Activated gamma-delta T cell treated with Interleukin-2 at 50 U/mL for 16 hours (primary cell): ENCODE measurements at places on chromosomes 2 and 18.

DNA sequence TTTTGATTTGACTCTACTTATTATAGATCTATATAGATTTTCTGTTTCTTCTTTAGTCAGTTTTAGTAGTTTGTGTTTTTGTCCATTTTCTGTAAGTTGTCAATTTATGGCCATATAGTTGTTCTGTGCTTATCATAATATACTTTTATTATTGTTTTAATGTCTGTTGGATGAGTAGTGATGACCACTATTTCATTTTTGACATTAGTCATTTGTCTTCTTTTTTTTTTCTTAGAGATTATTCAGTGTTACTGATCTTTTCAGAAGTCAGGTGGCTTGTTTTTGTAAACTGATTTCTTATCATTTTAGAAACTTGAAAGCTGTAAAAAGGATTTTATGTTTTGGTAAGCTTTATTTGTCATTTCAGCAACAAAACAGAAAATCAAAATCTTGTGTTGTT is 57.3 kb downstream of the EPC2 start:
- no peak for DNase-seq

DNA sequence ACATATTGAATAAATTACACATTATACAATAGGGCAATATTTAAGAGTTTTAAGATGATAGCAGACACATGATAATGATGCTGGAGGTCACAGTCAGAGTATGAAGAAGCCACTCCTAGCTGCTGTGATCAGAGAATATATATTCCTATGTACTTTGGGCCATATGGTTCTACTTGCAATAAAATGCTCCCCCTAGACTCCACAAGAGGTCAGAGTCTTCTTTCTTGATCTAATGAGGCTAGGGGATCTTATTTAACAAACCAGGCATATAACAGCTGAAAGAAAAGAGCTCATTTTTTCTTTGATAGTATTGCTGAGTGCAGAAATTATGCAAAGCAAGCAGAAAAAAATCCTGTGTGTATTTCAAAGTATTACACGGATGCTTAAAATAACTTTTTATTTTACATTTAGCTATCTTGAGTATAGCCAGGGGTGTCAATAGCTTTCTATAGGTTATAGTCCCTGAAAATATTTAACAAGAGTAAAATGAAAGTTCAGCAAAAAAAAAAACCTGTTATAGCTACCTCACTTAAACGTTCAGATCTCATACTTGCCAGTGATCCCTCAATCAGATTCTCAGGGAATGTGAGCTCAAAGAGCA is 748.7 kb upstream of the CHAC2 start:
- DNase-seq = no peak

DNA sequence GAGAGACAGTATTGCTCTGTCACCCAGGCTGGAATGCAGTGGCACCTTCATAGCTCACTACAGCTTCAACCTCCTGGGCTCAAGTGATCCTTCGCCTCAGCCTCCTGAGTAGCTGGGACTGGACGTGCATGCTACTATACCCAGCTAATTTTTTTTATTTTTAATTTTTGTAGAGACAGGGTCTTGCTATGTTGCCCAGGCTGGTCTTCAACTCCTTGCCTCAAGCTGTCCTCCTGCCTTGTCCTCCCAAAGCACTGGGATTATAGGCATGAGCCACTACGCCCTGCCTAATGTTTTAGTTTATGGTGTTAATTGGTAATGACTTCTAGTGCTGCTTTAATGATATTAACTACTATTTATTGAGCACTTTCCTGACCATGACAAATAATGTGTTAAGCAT is 18.3 kb downstream of the RNF138 start:
- no peak for DNase-seq

DNA sequence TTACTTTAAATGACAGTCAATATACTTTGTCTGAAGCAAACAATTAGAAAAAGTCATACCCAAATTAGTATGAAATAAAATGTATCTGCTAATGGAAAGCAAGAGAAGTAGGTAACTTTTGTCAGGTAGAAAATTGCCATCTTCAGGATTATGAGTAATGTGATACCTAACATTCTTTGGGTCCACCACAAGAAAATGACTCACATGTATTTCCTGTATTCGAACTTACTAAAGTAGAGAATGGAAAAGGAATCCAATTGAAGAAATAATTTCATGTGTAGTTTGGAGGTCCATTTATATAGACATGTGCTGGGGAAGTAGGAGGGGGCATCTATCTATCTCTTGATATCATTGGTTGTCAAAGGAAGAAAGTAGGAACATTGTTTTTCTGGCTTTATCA is 636.2 kb upstream of the CHAC2 start:
- no peak for DNase-seq

- no peak for DNase-seq
Measured at GRCh38 chr2:173401716-173402326, 47.1 kb downstream of the CDCA7 start.

DNA sequence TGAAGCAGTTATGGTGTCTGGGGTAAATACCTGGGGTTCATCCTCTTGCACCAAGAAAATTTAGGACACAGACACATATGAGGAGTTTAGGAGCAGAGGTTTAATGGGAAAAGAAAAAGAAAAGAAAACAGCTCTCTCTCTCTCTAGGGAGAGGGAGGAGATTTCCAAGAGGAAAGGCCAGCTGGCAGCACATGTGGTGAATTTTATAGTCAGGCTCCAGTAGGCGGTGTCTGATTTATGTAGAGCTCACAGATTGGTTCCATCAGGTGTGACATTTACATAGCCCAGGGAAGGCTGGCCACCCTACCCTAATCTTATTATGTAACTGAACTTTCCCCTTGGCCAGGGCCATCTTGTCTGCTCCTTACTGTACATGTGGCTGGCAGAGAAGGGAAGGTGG is 297.5 kb upstream of the RGPD4 start:
- no peak for DNase-seq

DNA sequence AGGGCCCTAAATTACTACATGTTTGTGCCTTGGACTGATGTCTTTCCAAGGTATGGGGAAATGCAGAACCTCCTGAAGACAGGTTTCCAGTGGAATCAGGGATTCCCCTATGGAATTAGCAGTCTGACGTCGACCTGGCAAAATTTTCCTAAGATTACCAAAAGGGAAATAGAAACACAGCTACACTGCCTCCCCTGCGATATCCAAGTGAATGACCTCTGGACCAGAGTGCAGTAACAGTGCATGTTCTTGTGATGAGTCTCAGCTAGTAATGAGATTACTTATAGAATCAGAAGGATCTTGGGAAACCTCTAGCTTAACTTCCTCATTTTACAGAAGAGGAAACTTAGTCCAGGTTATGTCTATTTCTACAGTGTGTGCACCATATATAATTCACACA is 21.3 kb upstream of the CHST9 start:
- no peak for DNase-seq

- no peak for DNase-seq
Measured at GRCh38 chr2:180644709-180645108, 335.7 kb upstream of the UBE2E3 start.

- no peak for DNase-seq
Measured at GRCh38 chr2:207534417-207534816, 4.7 kb downstream of the CREB1 start.

DNA sequence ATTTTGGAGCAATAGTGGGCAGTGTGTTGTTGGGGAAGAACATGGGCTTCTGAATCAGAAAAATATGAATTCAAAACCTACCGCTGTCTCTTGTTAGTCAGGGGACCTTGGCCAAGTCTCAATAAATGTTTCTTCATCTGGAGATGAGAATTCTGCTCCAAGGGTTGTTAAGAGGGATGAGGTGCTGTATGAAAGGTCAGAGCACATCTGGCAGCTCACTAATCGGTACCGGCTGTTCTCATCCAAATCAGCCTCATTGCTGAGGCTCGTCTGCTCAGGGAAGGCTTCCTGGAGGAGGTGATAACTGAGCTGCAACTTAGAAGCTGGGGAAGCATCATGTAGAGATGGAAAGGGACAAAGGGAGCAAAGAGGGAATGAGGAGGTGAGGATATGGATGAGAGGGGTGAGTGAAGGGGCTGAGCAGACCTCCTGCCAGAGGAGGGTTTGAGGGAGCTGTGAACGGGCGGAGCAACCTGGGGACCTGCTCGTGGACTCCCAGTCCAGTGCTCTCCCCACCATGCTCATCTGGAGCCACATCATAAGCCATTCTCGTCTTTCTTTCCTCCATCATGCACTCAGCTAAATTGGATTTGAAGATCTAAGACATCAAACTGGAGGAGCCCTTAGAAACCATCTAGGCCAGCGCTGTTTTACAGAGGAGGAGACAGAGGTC is 47.4 kb downstream of the GREB1 start:
- no peak for DNase-seq

- no peak for DNase-seq
Measured at GRCh38 chr2:106026271-106027190, 167.6 kb downstream of the UXS1 start.

DNA sequence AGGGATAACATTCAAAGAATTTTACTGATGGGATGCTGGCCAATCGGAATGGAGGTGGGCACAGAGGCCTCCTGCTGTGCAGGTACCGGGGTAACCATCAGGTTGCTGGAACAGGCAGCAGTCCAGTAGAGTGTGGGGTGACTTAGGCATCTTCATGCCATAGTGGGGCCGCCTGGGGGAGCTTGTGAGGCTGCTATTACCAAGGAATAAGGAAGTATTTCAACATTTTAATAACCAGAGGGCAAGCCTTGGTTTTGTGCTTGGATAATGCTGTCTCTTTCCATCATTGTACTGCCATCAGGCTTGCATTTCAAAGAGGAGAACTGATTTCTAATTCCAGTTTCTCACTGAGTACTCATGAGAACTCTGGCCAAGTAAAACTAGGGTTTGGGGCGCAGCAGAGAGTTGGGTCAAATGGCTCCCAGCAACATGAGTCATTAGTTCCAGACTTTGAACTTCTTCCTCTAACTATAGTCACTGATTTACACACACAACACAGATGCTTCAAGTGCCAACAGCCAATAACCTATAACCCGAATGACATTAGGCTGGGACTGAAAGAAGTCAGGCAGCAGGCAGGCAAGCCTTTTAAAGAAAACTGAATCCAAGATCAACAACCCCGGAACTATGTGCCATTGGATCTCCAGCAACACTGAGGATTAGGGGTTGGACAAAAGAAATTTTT is 56.1 kb upstream of the FHL2 start:
- no peak for DNase-seq

DNA sequence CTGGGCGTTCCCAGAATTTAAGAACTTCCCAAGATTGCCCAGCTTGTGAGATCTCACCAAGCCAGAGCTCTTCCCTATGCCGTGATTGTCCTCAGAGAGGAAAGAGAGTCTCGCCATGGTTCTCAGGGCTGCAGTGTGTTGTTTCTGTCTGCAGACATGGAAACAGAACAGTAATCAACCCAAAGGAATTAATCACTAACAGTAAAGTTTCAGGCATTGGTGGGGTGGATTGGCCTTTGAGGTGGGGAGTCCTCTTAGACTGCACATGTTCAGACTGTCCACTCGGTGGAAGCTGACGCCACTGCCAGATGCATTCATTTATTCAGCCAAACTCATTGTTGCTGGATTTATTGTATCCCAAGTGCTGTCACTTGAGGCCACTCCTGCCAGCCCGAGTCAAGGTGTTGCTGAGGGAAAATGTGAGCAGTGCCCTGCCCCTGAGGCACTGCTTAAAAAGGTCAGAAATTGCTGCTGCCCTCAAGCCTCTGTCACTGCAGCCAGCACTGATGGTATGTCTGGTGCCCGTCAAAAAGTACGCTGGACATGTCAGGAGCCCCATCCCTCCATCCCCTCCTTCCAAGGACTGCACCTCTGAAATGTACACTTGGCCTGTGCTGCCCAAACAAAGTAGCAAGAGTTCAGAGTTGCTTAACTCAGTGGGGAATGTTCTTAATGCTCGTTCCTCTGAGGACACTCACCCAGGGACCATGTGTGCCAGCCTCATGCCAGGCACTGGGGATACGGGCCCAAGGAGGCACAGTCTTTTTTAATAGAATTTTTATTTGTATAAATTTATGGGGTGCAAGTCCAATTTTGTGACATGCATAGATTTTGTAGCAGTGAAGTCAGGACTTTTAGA is 201.0 kb downstream of the GLI2 start:
- DNase-seq = no peak

- no peak for DNase-seq
Measured at GRCh38 chr18:2848247-2849246, 1.7 kb downstream of the EMILIN2 start.

GRCh38 chr2:201790291-201790690 is 9.6 kb upstream of the ALS2 start:
- DNase-seq = no peak

DNA sequence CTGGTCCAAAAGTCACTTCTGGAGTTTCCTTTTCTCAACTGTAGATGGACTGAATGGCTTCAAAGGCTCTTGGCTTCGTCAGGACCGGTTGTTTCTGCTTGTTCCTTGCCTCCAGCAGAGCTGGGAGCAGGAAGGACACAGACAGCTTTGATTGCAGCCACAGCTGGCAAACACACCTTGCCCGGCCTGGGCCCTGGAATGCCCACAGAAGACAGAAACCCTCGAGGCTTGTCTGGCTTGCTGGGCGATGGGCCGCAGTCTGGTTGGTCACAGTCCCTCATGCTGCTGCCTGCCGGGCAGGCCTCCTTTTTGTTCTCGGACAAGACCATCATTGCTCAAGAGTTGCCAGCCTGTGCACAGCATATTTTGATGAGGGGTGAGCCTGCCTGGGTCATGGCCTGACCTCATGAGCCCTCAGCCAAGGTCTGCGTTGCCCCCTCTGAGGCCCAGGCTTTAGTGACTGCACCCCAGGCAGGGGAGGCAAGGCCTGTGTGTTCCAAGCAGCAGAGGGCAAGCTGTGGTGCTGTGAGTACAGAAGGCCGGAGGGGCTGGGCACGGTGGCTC is 37.8 kb downstream of the ATP6V1C2 start:
- no peak for DNase-seq

- no peak for DNase-seq
Measured at GRCh38 chr18:61765097-61765496, 127.7 kb downstream of the RNF152 start.

- no peak for DNase-seq
Measured at GRCh38 chr2:42051543-42052235, 3.9 kb downstream of the PKDCC start.

DNA sequence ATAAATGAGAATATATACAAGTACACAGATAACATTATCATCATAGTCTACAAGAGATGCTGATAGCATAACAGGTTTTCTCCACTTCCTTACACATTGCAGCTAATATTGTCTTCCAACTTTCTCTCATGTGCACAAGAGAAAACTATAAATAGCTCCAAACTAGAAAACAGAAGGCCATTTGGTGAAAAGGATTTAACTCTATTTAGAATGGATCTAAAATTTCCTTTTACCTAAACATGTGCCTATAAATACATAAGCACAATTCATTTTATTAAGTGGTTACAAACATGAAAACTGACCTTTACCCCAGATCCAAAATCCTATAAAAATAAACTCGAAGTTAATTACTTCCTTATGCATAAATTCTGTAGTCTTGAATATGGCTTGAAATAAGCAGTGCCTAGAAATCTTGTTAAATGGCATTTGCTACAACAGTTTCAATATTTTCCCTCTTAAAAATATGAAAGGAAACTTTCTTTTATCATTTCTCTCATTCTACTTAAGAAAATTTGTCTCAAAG is 41.6 kb downstream of the SLC25A12 start:
- no peak for DNase-seq

GRCh38 chr2:70482401-70482800 is 71.2 kb downstream of the TGFA start:
- no peak for DNase-seq

DNA sequence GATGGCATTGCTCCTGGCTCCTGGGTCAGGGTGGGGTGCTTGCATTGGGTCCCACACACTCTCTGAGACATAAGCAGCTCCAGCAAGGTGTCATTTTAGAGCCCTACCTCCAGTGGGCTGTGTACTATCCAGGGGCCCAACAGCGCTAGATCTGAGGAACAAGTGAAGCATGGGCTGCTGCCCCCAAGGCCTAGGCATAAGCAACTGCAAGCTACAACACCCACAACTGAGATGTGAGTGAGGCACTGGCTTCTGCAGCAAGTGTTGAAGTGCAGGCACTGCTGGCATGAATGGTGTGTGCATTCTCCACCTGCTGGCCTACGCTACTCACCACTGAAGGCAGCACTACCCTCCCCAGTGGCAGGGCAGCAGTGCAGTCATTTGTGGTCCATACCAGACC is 81.0 kb upstream of the STK39 start:
- DNase-seq = no peak
